ENCODE measurements at places on chromosomes 6 and 20.

DNA sequence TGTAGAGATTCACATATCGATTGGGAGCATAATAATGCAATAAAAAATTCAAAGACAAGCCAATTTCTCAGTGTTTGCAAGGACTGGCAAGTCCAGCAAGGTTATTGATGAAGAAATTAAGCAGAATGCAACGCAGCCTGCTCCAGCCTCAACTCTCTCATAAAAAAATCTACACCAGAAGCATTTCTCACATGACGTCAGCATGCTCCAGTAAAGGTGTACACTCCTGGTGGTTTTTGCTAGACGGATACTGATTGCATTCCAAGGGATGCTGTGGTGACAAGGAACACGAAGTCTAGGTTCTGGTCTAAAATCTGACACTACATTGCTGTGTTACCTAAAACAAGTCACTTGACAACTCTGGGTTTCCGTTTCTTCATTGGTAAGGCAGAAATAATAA is 167.4 kb upstream of the PRND start:
- DNase-seq = no peak

GRCh38 chr20:25741088-25741487 is 44.4 kb upstream of the ZNF337 start:
- DNase-seq = no peak

- no peak for DNase-seq
These were observed 30.6 kb upstream of the GRM4 start for GRCh38 chr6:34176261-34177031.

- no peak for DNase-seq
These were observed 336.6 kb downstream of the PREX1 start for GRCh38 chr20:48490961-48491831.

- no peak for DNase-seq
These were observed 171.6 kb downstream of the ADGB start for GRCh38 chr6:146770275-146770964.

- DNase-seq = no peak
These were observed 25.1 kb upstream of the CMTR1 start for GRCh38 chr6:37407948-37408347.

DNA sequence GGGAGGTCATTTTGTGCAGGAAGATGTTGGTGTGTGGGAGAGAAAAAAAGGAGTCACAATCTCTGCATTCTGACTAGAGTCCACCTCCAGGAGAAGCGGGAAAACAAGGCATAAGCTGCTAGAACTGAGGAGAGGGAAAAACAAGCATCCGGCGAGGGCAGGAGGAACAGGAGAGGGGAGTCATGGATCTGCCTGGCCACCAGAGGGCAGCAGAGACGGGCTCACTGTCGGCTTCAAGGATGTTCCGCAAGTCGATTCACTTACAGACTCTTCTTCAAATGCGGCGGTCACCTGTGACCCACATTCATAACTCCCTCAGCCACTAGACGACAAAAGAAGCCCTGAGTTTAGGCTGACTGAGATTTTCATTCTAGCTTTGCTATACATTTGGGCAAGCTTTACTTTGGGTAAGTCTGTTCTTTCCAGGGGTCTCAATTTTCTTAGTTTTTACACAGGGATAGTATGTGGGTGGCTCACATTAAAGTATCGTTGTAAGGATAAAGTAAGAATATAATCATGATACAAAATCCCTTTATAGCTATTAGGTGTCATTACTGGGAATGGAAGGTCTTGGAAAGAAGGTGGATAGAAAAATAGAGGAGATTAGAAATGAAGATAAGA is 6.6 kb upstream of the BTNL2 start:
- DNase-seq = peak; percentile 22

DNA sequence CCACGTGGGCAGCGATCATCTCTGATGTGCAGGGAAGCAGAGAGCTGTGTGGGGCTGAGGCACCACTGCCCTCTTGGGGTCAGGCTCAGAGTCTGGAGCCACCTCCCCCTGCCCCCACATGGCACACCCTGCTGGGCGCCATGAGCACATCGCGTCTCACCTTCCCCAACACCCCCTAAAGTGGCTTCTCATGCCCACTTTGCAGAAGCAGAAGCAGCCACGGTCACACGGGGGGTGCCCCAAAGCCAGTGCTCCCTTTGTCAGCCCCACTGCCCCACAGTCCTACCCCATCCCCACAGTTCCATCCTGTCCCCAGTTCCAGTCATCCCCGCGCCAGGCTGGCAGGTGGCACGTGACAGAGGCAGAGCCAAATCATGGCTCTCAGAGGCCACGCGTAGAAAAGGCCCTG is 19.5 kb downstream of the SDCBP2 start:
- DNase-seq = no peak

DNA sequence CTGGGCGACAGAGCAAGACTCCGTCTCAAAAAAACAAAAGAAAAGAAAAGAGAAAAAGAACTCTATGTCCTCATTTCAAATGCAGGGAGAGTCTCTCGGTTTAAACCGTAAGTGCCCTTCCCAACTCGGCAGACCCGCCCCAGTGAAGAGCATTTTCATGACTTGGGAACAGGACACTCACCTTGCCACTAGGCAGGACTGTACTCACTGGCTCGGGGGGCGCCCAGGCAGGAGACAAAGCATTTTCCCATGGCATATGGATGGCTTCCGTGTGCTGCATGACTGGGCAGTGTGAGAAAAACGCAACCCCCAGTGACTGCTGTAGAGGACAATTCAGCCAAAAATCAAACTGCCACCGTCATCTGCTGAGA is 23.7 kb upstream of the MRGBP start:
- DNase-seq = no peak

DNA sequence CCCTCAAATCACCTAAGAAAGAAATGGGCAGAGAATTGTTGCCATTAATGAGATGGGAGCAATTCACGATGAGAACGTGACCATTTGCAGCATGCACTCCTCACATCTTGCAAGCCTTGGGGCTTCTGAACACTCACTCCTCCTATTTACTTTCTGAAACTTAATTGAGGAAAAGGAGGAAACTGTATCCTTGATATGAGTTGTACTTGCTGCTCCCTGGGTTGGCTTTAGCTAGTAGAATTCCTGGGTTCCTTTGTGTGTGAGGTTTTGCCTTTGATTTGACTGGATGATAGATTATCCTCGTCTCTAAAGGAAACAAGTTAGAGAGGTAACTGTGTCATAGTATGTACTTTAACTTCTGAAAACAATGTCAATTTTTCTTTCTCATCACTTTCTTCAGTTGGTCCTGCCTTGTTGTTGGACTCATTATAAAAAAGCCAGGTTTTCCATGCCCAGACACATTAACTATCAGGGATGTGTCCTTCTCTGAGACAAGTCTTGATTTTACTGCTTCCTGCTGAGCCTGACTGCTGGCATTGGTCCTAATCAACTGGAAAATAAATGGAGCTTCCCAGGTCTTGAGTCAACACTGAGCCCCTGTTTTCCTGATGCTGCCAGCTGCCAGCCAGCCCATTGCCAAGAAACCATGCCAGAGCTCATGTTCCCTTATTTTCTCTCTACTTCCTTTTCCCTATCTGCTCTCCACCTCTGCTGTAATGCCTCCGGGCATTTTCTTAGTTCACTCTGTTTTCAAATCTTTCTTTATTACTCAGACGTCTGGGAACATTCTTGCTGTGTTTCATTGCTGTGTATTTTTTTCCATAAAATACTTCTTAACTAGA is 6.0 kb upstream of the MRAP2 start:
- no peak for DNase-seq

- DNase-seq = no peak
These were observed 71.6 kb upstream of the FBXL4 start for GRCh38 chr6:99019381-99019780.

DNA sequence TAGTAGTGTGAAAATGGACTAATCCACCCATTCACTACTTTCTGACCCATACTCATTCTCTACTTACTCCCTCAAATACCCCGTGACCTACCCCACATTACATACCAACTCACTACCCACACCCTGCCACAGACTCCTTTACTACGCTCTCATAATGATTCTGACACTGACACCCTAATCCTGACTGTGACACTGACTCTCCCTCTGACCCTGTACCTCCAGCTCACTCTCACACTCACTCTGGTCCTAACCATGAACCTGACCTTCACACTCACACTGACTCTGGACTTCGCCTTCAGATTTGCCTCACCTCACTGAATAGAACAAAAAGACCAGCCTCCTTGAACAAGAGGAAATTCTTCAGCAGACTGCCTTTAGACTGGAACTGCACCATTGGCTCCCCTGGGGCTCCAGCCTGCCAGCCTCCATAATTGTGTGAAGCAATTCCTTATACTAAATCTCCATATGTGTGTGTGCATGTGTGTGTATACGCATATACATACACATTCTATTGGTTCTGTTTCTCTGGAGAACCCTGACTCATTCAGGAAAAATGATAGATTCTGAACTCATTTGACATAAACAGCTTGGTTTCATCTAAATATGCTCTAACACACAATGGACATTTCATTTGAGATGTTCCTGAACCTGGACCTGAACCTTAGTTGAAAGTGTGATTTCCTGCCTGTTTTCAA is 10.5 kb upstream of the ZNF343 start:
- DNase-seq = no peak

DNA sequence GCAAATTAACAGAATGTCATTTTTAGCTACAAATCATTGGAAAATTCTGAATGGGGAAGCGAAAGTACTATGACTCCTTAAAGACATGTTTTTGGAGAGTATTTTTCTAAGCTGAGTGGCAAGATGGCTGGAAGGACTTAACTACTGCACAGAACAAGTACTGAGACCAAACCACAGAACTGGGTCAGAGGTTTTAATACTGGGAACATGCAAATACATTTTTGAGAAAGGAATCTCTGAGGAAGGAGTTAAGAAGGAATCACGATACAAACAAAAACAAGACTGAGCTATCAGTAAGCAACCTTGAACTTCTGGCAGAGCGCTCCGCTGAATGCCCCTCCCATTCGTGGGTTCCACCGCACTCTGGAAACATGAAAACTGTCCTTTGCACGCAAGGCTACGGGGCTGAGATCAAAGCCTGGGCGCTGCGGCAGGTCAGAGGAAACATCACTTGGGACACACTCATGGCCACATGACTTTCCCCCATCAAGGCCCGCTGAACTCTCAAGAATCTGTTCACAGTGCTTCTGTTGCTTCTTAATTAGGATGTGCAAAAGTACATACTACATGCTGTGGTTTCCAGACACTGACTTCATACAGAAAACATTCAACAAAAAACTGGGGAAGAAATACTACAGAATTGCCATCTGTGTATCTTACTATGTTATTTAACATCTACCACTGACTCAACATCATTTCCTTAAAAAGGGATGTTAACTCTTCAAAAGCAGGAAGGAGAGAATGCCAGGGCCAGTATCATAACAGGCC is 27.8 kb downstream of the SLC23A2 start:
- DNase-seq = no peak

GRCh38 chr20:11972478-11972877 is 54.8 kb downstream of the BTBD3 start:
- no peak for DNase-seq

DNA sequence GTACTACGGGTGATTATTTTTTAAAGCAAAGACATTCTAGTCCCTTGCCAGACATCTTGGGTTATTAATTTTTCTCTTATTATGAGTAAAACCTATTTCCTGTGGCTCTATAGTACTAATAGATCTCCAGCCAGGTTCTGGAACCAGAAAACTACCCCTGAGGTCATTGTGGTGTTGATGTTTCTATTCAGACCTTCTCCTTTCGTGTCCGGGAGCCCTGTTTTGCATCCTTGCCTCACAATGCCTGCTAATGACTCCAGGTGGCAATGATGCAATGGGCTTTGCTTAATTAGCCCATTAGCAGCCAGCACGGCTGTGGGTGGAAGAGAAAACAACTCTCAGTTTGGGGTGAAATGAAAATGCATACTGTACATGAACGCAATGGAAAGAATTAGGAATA is 62.9 kb upstream of the ARG1 start:
- DNase-seq = no peak

GRCh38 chr20:4830259-4830658 is 108.5 kb downstream of the PRND start:
- DNase-seq = no peak

- DNase-seq = no peak
These were observed 516.2 kb downstream of the BCKDHB start for GRCh38 chr6:80622641-80623040.

DNA sequence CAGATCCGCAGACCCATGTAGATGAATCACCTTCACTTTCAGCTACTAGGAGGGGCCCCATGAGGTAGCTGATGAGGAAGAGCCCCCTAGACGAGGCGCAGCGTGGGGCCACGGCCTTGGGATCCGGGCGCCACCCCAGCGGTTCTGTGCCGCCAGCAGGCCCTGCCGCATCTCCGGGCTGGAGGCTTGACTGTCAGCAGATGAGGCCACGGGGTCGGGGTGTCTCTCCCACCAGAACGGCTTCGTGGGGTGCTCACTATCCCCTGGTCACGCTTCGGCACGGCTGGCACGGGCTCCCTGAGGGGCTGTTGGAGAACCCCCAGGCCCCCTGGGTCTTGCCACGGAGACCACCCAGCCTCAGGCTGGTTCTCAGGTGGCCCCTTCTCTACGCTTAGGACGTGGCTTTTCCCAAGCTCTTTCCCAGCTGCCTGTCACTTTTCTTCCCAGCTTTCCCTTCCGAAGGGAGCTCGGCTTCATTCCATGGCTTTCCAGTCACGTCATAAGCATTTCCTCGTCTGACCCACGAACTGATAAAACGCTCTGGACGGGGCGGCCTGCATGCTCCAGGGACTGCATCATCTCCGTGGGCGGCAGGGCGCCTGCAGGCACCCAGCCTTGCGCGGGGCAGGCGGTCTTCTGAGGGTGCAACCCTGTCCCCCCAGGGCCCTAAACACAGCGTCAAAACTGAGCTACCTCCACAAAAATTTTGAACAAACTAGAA is 85.9 kb downstream of the THBS2 start:
- DNase-seq = no peak

DNA sequence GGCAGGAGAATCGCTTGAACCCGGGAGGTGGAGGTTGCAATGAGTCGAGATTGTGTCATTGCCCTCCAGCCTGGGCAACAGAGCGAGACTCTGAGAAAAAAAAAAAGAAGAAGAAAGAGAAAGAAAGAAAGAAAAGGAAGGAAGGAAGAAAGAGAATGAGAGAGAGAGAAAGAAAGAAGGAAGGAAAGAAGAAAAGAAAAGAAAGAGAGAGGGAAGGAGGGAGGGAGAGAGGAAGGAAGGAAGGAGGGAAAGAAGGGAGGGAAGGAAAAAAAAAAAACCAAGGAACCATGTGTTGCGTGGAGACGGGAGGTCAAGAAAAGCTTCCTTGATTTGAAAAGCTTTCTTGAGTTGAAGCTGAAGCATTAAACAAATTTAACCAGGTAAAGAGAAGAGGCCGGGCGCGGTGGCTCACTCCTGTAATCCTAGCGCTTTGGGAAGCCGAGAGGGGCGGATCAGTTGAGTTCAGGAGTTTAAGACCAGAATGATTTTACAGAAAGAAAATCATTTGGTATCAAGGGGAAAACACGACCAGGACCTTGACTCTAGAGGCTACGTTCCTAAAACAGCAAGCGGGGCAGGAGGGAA is 90.5 kb upstream of the PRSS16 start:
- DNase-seq = no peak

- DNase-seq = no peak
These were observed 52.9 kb downstream of the TRMT11 start for GRCh38 chr6:126039284-126039683.

DNA sequence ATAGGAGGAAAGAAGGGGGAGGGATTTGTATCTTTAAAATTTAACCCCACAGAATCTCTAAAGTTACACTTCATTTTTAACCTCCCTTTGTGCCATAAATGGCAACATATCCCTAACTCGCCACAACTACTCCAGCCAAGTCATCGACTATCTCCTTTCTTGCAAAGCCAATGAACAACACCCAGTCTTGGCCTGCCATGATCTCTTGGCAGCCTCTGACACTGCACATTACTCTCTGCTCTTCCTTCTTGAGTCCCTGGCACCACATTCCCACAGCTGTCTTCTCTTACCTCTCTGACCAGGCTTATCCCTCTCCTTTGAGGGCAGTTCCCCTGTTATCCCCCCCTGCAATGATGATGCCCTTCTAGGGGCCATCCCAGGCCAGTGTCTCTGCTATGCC is 42.5 kb downstream of the MBOAT1 start:
- no peak for DNase-seq
